ENCODE measurements at places on chromosomes 16 and 17. TPM values are rescaled to one million over a fixed set of nuclear protein-coding genes. Genes with fewer than 3 reads are reported as not detected.

ERBB2 gene
- not detected for polyA plus RNA-seq

CTRL gene
- polyA plus RNA-seq = 4.4 TPM

AGRP gene
- not detected for polyA plus RNA-seq

DNA sequence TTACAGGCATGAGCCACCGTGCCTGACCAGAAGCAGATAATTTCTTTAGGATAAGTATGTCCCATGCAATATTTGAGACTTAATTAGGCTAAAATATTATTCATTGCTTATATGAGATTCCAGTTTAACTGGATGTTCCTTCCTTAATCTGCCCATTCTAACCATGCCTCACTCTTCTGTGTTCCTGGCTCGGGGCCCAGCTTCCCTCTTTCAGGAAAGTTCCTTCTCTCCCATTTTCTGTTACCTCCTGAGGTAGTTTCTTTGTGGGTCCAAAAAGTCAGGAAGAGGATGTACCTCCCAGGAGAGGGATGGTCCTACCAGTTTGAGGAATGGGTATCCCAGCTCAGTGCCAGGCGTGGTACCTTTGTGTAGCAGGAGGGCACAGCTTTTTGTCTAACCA, 23.3 kb downstream of the UNK start:
- DNase-seq = no peak

DNA sequence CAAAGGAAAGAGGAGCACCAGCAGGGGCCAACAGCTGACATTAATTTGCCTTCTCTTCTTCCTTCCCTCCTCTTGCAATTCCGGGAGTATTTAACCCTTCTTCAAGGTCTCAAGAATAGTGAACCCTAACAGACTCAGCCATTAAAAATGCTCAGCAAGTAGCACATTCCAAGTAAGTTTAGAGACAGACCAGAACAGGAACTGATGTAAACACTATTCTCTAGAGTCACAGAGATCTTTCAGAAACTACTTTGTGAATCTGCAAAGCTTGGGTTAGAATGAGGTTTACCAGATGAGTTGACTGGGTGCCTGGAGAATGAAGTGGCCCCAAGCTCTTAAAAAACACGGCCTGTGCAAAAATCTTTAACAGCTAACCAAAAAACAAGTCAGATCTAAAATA, 50.9 kb downstream of the TEX2 start:
- DNase-seq = no peak

GRCh38 chr16:58196898-58197313, 1.0 kb downstream of the CSNK2A2 start:
- no peak for DNase-seq

DNA sequence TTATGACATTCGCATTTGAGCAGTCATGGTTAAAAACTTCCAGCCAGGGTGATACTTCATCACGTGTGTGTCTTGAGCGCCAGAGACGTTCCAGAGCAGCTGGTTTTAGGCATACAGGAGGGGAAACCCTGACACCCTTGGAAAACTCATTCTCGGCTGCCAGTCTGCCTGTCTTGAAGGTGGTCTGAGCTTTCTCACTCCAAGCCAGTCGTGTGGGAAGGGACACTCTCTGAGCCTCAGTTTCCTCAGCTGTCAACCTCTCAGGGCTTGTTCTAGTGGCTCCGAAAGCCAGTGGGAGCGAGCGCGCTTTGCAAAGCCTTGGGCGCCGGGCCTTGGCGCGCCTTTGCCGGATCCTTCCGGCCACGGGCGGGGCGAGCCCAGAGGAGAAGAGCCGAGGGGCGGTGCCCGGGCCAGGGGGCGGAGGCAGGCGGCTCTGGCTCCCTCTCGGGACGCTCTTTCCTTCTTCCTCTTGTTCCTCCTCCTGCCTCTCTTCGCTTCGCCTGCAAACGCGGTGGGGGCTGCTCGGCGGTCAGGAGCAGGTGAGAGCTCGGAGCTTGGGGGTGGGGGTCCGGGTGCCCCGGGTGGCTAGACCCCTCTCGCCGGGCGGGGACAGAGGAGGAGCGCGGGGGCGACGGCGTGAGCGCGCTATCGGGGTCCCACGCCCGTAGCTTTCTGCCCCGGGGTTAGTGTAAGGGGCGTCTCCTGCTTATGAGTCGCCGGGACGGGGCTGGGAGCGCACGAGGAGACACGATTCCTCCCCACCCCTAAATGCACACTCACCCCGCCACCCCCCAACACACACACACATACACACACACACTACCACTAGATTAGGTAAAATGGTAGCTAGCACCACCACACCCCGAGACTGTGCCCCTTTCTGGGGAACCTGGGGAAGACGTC, at the start of gene LDAF1:
Gene LDAF1 (plus strand): TSS at position 467 of the 903 bp plus-strand sequence. CDS start 2,509 bp downstream, outside the sequence.
- peak; percentile 77 for DNase-seq

DNA sequence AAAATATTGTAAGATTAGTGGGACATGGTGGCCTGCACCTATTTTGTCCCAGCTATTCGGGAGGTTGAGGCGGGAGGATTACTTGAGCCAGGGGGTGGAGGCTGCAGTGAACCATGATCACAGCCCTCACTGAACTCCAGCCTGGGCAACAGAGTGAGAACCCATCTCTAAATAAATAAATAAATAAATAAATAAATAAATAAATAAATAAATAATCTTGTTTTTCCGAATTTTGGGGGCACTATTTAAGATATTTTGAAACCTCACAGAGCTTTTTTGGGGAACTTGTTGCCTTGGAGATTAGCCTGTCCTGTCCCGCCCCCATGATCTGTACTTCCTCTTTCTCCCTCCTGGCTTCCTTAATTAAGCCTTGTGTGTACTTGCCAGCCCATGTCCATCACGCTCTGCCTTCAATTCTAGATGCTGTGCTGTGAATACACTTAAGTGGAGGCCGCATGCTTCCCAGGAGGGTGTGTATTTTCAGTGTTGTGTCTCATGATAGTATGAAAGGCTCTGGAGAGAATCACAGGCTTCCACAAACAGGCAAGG, 4.4 kb downstream of the LGALS9 start:
- no peak for DNase-seq
